ENCODE measurements at places on chromosomes 4 and X.

DNA sequence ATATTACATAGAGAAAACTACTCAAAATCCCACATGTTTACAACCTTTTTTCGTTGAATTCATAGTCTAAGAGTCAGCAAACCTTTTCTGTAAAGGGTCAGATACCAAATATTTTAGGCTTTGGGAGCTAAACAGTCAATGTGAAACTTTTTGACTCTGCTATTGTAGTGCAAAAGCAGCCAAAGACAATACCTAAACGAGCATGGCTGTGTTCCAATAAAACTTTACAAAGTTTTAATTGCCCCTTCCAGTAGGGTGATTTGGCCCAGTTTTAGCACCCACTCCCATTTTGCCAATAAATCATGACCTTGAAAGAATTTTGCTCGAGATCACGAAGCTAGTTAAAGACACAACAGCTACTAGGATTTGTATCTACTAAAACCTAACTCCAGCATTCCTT, 147.2 kb downstream of the ANKRD50 start:
- DNase-seq: no peak

GRCh38 chrX:55167124-55167803, 52.9 kb upstream of the PAGE5 start:
- no peak for DNase-seq

DNA sequence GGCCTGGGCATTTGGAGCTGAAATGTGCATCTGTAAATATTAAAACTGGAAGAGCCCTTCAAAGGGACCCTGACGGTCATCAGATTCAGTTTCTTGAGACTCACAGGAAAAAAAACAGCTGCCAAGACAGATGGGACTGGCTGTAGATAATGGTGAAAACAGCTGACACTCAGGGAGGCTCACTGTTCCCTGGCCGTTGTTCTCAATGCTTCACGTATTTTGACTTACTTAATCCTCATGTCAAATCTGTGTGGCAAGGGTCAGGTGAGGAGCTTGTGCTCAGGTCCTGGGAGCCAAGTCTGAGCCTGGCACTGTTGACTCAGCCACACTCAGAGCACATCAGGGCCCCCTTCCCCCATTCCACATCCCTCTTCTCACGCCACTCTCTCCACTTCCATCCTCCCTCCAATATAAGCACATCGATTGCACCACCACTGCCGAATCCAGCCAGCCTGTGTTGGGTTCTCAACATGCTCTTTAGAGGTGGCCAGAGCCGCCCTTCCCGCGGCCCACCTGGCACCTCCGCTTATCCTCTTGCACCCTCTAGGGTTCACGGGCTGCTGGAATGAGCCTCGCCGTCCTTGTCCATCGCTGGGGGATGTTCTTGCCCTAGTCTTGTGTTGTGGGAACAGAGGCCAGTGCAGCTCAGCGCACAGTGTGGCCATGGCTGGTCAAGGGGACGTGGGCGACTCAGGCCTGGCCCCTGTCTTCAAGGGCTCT, 40.1 kb downstream of the EVC start:
- DNase-seq: peak; percentile 95

GRCh38 chr4:185708348-185708747, 103.6 kb downstream of the SORBS2 start:
- DNase-seq: no peak

DNA sequence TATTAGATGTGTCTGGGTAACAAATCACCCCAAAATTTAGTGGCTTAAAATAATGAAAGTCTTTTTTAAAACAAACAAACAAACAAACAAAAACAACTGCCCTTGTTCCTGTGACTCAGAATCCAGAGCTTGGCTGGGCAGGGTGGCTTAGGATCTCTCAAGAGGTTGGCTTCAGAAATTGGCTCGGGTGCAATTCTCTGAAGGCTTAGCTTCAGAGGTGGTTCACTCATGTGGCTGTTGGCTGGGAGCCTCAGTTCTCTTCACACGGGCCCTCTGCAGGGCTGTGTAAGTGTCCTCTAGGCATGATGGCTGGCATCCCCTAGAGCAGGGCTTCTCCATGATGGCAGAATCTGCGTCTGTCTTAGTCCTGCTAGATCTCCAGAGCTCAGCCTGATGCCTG, 179.9 kb upstream of the BCOR start:
- no peak for DNase-seq

DNA sequence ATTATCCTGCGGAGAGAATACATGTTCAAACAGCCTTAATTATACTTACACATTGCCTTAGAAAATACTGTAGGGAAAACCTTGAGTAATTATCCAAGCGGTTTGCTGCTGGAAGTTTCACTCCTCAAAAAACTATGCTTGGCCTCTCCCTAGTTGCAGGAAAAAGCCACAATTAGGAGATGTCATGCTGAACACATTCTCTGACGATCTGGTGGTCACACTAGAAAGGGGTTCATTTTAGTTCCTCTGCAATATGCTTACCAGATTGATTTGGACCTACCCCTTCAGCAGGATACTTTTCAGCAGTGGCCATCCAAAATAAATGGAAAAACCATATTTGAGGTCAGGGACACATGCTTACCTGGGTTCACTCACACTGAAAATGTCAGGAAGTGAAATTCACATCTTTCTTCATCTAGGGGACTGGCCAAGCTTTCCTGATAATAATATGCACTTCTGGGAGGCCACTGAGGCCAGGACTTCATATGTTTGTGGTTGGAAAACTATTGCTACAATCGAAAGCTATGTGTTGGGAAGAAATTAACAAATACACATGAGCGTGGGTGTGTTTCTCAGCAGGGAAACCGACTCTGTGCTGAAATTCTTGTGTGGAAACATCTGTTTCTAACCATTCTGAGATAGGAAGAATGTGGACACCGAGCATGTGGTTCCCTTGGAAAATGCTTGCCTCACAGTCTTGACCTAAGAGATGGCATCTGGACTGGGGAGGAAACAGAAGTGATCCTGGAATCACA, 68.8 kb downstream of the ATXN3L start:
- no peak for DNase-seq

GRCh38 chrX:136779346-136779781, 1.4 kb downstream of the ARHGEF6 start:
- DNase-seq: no peak

DNA sequence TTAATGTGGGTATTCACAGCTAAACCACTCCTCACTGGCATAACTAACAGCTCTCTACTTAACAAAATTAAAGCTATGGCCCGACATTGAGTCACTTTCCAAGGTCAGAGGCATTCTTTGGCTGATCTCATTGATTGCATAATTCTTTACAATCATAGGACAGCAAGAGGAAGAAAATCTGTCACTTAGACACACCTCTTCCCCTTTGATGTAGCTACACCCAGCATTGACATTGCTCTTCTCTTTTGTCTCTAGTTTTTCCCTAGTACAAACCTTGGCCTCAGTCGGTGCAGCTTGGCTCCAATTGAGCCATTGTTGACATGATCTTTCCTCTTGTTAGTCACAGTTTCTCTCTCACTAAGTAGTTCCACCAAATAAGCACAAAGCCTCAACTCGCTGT, 313.3 kb upstream of the ACTRT1 start:
- DNase-seq: no peak

- DNase-seq: no peak
Measured at GRCh38 chr4:2651998-2652397, 104.1 kb downstream of the TNIP2 start.

DNA sequence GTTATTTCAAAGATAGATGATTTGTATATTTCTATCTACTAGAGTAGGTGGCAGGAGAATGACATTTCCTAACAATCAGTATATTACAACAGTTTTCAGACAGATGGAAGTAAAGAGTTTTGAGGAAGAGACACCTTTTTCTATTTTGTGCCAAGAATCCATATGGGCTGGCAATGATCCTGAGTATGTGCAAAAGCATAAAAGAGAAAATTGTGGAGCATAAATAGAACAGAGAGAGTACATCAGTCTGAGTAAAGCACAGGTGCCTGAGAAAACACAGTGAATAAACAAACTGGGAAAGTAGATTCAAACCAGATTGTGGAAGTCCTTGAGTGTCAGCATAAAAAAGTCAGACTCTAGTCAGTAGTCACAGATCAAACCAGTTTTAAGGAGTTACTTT, 96.8 kb upstream of the WDR44 start:
- DNase-seq: no peak

DNA sequence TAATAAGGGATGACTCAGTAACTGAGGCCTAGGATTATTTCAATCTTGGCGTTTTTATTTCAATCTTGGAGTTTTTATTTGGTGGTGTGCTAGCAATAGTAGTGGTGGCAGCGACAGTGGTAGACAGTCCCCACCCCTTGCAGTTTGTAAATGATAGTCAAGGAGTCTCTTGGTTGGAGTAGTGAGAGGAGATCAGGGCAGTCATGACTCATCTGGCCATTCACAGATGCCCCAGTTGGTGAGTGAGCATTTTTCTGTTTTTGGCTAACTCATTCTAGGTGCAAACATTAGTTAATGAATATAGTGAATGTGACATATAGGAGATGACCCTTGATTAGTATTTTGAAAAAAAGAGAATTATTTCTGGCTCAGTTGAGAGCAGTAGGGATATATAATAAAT, 93.5 kb upstream of the ADAD1 start:
- no peak for DNase-seq

DNA sequence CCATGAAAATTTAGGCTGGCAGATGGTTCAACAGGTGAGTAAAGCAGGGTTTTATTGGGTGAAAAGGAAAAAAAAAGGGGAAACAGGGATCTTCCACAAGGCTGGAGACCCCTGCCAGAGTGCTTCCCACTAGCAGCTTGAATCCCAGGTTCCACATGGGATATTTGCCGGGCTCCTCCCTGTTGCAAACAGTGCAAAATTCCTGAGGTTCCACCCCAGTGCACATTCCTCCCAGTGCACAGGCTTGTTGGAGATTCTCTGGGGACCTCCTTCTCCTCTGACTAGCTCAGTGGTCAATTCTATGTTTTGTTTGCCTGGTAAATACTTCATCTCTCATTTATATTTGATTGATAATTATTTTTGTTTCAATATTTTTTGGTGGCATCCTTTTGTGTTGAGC, 66.4 kb upstream of the UGT2B15 start:
- DNase-seq: no peak

- DNase-seq: no peak
Measured at GRCh38 chrX:131734621-131735020, 190.7 kb downstream of the OR13H1 start.

- DNase-seq: no peak
Measured at GRCh38 chr4:72777436-72777835, 208.4 kb upstream of the ADAMTS3 start.

DNA sequence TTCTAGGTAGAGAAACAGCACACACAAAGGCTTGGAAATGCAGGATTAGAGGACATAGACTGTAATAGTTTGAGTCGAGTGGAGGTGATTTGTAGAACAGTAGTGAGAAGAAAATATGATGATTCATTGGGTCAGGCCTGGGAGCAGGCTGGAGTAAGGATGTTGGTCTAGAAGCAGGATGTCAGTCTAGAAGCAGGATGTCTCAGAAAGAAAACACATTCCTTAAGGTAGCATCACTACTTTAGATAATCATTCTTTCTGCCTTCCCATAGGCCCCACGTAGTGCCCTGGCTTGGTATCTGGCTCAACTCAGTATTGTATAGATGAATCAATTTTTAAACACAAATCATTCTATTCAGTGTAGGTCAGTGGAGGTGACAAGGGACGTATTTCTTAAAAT, 11.2 kb upstream of the DACH2 start:
- DNase-seq: no peak

- no peak for DNase-seq
Measured at GRCh38 chr4:30653291-30653690, 66.9 kb upstream of the PCDH7 start.

DNA sequence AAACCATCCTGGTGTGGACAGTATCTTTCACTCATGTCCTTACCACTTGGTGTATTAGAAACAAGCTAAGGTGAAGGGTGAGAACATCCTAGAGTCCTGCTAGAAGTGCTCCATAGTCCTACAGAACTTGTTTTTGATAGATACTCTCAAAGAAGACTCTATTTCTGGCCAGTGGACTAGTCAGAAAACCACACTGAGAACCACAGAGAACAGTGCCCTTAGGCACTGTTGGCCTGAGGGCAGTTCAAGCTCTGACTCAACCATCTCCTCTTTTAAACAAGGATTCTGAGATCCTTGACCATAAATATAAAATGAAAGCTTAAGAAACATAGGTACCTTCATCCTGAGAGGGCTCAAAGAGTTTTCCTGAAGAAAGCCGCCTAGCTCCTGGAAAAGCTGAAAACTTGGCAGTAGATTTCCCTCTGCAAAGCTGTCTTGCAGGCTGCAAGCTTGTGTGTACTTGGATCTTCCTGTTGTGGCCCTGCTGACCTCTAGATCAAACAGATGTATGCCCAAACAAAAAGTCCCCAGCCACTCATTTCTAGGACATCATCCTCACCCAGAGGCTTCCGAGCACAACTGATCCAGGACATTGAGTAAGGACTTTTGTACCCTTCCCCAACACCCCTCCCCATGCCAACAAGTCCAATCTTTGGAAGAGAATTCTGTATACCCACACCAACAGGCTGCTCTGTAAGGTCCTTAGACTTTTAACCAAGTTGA, 111.6 kb upstream of the CXCL13 start:
- DNase-seq: no peak

- no peak for DNase-seq
Measured at GRCh38 chr4:70603856-70604255, 11.8 kb downstream of the AMBN start.

- no peak for DNase-seq
Measured at GRCh38 chr4:105622269-105622668, 69.8 kb downstream of the ARHGEF38 start.

GRCh38 chr4:177902386-177902785, 460.1 kb upstream of the AGA start:
- no peak for DNase-seq

DNA sequence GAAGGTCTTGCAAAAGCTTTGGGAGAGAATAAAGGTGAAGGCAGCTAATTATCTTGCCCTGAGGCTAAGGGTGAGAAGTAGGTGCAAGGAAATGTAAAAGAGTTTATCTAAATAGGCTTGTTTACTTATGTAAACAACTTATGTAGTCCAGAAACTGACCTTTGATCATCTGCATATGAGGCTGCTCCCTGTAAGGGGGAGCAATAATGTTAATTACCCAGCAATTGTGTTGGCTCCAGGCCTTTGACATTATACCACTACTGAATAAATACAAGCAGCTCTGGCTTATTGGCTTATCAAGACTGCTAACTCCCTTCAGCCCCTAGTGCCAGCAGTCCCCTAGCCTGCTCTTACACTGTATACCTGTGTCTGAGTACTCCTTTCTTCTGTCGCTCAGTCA, 303.7 kb upstream of the GNPDA2 start:
- no peak for DNase-seq

GRCh38 chr4:26840786-26841185, 19.9 kb upstream of the STIM2 start:
- no peak for DNase-seq

GRCh38 chr4:90246816-90247215, 119.6 kb downstream of the CCSER1 start:
- DNase-seq: no peak

DNA sequence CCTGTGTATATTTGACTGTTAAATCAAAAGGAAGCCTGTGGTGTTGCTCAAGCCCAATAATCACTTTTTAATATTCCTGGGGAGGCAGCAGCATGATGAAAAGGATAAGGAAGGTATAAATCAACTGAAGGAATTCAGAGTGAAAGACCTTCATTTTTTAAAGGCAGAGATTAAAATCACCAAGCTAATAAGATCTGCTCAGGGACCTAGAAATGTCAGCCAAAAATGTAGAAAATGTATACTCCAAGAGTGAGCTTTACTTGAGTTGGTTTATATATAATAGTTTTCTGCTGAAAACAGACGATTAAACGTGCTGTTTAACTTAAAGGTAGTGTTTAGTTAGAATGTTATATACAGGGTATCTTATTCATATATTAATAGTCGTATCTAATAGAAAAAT, 549.3 kb downstream of the IQCM start:
- no peak for DNase-seq

- no peak for DNase-seq
Measured at GRCh38 chr4:102598762-102599374, 97.7 kb downstream of the NFKB1 start.

All from Daoy (cell line).